ENCODE measurements at places on chromosomes 13 and 19.

DNA sequence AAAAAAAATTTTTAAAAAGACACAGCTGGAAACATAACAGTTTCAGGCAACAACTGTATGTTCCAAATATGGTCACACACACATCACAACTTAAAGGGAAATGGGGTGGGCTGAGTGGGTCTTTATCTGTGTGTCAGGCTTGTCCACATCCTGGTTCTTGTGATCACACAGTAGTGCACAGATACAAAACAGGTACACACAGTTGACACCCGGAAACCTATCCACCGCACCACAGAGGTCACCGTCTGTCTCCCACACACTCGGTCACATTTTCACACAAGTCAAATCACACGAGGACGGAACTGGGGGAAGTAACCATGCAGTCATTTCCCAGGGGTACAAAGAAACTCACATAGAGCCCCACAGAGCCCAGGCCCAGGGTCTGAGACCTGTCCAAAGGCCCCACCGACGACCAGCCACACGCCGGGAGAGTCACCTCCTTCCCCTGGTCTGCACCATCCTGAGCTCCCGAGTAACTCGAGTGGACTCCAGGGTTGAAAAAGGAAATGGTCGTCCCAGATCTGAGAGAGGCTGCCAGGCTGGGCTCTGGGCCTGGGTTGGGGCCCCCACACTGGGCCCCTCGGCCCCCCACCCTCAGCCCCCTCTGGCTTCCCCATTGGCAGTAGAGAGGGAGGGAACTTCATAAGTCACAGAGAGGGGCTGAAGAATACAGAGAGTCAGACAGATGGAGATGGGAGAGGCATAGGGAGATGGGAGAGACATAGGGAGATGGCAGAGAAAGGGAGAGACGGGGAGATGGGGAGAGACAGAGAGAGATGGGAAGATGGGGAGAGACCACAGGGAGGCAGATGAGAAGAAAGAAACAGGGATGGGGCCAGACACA is 1.3 kb upstream of the PPAN start:
- no peak for DNase-seq

DNA sequence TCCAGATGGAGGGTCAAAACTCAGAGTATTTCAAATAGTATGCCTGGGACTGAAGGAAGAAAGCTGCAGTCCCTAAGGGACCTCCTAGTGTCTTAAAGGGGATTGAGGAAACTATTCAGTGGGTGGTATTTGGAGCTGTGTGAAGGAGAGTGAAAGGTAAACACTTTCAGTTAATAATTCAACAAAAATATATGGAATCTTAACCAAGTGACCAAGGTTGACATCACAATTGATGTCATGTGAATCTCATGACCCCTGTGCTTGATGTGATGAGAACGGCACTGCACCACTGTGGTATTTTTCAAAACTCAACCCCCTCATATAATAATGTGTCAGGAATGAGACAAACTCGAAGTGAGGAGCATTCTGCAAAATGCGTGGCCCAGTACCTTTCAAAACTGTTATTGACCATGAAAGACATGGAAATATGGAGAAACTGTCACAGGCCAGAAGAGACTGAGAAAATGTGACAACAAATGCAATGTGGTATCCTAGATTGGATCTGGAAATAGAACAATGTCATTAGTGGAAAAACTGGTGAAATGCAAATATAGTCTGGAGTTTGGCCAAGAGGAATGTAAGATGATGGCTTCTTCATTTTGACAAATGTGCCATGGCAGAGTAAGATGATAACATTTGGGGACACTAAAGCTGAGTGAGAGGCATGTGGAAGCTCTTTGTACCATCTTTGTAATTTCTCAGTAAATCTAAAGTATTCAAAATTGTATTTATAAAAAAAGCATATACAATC is 553.9 kb downstream of the RFC3 start:
- no peak for DNase-seq

DNA sequence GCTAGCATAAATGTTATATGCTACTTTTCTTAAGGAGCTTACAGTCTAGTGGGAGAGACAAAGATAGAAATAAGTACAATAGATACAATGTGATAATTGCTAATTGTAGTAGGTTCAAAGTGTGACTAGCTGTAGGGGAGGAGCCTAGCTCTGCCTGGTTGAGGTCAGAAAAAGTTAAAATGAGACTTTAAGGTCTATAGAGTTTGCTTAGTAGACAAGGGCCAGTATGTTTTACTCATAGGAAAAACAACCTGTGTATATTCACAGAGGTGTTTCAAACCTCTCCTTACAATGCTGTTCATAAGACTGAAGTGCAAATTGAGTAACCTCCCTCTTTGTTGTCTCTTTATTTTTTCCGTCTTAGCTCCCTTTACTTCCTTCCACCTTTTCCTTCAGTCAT is 56.1 kb downstream of the PDS5B start:
- DNase-seq, result no peak

DNA sequence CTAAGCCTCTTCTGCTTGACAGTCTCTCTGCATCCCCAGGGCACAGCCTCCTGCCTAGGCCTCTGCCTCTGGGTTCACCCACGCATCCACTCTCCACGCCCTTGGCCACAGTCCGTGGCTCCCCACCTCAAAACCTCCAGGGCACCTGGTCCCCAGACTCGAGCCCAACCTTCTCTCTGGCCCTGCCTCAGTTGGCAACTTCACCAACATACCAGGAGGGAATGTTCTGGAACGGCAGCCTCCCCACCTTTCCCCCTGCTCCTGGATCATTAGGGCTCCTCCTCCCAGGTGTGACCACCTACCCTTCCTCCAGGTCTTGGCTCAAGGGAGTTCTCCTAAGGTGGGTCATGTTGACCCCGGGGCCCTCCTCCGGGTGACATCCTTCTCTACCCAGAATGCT is 69.1 kb downstream of the SOX1 start:
- no peak for DNase-seq

DNA sequence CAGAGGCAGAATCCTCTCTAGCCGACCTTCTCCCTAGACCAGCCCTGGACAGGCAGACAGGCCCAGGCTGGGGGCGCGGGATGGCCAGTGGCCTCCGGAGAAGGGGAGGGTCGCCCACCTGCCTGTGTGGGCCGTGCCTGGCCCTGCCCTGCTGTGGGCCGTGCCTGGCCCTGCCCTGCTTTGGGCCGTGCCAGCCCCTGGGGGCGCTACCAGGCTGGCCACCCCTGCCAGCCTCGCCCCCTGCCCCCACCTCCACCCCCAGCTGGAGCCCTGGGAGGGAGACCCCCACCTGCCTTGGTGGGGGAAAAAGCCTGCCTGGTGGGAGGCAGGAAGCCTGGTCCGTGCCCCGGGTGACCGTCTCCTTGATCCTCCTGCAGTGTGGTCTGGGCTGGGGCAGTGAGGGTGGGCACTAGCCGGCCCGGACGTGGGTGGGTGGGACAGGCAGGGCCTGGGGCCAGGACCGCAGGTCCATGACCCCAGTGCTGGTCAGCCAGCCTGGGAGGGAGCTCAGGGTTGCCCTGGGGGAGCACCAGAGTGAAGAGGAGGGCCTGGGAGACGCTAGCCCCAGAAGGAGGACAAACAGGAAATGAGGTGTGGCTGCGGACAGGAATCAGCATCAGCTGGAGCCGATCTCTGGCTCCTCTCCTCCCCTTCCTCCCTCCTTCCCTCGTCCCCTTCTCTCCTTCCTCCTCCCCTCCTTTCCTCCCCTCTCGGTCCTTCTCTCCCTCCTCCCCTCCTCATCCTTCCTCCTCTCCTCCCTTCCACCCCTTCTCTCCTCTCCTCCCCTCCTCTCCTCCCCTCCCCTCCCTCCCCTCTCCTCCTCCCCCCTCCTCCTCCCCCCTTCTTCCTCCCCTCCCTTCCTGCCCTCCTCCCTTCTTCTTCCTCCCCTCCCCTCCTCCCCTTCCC is 5.1 kb upstream of the MKNK2 start:
- DNase-seq, result no peak

DNA sequence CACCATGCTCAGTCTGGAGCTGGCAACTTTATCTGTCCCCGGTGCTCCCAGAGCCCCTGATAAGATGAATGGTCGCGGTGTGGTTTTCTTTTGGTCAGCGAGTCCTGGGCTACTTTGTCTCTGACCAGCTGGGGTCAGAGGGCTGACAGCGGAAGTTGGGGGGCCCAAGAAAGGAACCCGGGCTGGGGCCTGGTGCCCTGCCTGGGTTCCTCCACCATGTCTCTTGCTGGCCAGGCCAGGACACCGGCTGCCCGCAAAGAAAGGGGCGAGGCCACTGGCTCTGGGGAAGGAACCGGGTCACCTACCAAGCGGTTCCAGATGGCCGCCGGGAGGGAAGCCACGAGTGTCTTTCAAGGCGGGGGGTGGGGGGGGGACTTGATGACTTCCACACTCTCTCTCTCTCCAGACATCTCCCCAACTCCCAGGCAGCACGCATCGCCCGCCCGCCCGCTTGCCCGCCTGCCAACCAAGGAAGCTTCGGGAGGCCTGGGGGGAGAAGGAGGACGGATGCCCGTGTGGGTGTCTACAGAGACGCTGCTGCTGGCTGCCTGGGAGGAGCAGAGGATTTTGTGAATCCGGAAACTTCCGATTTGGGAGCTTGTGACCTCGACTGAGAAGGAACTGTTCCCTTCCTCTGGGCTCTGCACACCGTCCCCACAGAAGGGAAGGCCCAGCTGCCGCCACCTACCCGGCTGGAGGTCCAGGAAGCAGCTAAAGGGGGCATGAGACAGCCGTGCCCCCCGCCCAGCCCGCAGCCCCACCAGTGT is 1.1 kb downstream of the PIP5K1C start:
- DNase-seq, result peak; percentile 26

- DNase-seq, result no peak
Measured at GRCh38 chr19:17579661-17580244, 24.3 kb downstream of the COLGALT1 start.

DNA sequence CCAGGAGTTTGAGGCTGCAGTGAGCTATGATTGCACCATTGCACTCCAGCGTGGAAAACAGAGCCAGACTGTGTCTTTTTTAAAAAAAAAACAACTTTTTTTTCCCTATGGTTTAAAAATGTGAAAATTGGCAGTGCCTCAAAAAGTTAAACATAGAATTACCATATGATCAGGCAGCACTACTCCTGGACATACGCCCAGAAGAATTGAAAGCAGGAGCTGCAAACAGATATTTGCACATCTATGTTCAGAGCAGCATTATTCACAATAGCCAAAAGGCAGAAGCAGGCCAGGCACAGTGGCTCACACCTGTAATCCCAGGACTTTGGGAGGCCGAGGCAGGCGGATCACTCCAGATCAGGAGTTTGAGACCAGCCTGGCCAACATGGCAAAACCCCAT is 3.8 kb upstream of the RETN start:
- no peak for DNase-seq

DNA sequence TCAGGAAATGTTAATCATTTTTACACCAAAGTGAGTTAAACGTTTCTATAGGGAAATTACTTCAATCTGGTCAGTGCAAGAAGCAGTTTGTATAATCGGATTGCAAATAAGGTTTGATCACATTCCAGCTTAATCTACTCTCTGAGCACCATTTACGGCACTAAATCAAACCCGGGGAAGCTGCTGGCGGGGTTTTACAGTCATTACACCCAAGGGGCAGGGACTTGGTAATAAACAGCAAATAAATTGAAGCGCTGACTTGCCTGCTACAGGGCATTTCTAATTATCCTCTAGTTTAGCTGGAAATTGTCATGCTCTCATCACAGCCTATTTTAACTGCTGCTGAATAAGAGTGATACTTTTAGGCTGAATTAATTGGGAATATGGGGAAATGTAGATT is 152.1 kb upstream of the SOX21 start:
- no peak for DNase-seq

DNA sequence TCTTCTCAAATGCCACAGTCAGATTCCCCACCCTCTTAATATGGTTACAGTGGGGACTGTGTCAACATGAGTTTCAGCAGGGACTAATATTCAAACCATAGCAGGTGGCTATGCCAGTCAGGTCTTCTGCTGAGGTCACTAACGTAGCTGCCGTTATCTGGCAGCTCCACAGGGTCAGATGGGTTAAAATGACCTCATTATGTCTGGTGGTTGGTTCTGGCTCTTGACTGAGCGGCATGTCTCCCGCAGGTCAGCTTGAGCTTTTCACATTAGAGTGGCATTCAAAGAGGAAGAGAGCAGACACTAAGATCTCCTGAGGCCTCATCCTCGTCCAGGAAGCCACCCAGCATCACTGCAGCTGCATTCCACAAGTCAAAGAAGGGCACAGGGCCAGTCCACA is 21.4 kb upstream of the IPO5 start:
- no peak for DNase-seq

- no peak for DNase-seq
Measured at GRCh38 chr19:33159893-33160292, 28.0 kb downstream of the WDR88 start.

DNA sequence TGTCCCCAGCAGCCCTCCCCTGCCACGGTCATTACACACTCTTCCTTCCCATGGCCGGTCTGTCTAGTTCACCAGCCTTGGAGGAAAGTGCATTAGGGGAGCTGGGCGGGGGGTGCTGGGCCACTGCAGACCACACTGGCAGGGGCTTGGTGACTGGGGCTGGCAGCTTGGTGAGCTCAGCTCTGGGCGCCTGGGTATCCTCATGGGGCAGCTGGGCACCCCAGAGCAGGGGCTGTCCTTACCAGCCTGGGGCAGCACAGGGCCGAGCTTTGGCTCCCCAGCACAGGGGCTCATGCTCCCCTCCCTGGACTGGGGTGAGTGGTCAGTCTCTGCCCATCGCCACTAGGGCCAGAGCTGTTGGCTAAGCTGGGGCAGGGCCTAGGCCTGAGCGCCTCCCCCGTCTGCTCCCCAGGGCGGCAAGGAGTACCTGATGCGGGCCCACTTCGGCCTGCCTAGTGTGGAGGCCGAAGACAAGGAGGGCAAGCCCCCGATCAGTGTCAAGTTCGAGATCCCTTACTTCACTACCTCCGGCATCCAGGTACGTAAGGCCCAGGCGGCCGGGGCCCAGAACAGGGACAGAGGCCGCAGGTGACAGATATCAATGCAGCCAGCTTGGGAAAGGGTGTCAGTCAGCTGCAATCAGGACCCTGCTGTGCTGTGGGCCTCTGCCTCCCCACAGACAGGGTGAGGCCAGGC is 35.5 kb downstream of the AP1M1 start:
- no peak for DNase-seq

DNA sequence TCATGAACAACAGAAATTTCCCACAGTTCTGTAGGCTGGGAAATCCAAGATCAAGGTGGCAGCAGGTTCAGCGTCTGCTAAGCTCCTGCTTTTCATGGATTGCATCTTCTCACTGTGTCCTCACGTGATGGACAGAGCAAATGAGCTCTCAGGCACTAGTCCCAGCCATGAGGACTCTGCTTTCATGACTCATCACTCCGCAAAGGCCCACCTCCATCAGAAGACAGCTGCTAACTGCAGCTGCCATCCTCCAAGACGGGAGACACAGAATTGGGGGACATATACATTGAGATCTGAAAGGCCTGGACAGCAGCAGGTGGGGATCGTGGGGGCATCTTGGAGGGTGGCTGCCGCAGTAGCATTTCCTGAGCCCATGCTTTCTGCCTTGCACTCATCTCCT is 44.4 kb upstream of the SPATA13 start:
- no peak for DNase-seq

Measured in nucleus accumbens (tissue), 56 donors.